ENCODE measurements at places on chromosomes 2 and 18.

DNA sequence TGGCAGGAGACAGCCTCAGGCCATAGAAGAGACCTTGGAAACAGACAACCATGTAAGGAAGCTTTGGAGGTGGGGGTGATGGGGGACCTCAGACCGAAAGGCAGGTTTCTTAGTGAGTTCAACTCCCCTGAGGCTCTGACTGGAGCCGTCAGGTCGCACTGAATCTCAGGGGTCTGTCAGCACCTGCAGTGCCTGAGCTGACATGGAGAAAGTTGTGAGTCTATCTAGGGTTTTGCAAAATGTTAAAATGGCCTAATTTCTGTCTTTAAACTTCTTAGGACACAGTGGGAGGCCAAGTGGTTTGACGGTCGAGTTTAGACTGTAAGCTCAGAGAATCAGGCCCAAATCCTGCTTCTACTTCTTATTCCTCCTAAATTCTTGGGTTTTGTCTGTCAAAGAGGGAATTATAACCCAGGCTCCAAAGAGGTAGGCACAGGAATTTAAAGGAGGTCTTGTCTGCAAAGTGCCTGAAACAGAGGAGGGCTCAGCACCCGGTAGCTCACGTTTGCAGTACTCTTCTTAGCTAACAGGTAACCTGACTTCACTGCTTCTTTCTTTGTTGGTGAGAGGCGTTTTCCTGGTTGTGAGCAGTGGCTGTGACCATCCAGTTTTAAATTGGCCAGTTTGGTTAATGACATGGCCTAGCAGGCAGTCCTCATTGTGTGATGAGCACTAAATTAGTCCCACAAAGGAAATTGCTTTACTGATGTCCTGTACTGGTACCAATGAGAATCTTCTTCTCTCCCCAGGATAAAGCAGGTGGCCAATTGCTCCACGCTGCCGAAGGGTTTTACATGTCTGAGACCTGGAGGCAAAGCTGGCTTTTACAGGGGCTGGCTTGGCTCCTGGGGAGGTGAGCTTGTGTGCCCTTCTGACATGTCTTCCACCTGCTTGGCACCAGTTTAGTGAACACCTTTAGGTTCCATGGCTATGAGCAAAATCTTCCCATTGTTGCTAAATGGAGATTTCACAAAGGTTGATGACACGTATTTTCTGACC lies 95.7 kb downstream of the MYCN start:
- no peak for DNase-seq

DNA sequence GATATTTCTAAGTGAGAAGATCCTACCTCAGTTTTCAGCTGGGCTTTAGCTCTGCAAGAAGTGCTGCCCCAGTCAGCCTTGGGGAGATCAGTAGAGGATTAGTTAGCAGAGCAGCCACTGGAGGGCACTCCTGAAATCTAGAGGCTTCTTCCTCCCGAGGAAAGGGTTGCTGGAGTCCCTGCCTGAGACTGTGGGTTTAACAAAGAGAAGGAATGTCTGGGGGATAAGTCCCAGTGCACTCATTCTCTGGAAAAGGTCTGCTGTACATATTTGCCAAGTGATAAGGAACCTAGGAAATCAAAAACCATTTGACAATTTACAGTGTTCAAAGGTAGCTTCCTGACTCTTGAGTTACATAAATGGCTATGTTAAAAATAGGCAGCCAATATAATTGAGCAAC lies 207.2 kb downstream of the SLC8A1 start:
- DNase-seq: no peak

GRCh38 chr2:223901854-223902253 lies 43.3 kb downstream of the WDFY1 start:
- DNase-seq: no peak

DNA sequence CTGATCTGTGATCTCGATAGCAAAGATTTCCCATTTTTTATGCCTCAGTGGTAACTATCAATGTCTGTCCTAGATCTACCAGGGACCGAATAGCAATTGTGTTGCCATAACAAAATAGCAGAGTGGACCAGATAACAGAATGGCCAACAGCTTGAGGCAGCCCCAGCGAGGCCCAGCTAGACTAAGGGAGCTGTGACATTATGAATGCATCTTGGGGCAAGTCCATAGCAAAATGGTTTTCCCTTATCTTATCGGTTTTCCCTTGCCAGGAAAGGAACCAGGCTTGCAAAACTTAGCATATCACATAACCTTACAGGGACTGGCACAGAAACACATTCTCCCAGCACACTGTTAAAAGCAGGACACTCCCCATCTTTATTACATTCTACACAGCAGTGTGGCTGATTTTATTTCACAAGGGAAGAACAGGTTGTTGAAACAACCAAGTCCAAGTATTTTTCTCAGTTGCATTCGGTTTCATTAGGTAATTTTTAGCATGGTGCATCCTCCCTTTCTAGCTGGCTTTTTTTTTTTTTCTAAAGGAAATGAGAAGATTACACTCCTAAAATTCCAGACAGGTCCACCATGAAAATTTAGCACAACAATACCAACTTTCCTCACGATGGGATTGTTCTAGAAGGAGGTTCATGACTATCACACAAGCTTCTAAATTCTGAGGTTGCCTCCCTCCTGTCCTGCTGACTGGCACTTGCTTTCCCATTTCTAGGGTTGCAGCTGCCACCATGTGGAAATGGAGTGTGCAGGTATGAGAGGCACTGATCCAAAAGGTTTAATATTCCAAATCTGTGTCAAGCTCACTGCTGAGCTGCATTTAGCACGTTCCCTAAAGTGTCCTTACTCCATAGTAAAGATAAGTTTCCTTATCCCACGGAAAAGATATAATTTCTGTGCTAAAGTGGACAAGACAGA lies 97.0 kb upstream of the SLC35G4 start:
- no peak for DNase-seq

DNA sequence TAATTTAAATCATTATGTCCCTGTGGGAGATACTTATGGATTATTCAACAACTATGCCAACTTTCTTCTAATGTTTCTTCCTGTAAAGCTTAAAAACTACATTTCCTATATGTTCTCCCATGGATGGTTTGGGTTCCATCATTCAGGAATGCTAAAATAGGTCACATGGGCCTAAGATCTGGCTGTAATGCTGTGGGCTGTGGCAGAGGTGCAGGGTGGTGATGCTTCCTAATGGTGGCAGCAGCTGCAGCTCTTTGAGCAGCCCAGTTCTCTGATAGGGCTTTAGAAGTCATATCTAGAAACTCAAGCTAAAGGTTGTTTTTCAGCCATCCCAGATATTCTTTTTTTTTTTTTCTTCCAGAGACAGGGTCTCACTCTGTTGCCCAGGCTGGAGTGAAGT lies 266.1 kb downstream of the ZNF385B start:
- DNase-seq: no peak

DNA sequence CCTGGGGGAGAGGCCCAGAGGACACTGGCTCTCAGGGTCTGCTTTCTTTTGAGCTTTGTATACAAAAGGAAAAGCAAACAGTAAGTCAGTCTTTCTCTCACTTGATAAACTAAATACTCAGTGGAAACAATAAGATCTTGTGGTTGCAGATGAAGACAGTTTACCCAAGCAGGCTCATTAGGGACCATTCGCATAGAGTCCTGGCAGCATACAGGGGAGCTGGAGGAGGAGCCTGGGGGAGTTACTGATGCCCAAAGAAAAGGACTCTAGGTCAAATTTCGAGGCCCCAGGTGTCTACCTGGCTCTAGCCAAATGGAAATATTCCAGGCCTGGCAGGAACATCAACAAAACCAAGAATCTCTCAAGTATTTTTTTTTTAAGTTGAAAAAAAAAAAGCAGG lies 225.3 kb downstream of the CNTNAP5 start:
- no peak for DNase-seq

- DNase-seq: no peak
Measured at GRCh38 chr2:97961534-97961933, 34.2 kb downstream of the TMEM131 start.

DNA sequence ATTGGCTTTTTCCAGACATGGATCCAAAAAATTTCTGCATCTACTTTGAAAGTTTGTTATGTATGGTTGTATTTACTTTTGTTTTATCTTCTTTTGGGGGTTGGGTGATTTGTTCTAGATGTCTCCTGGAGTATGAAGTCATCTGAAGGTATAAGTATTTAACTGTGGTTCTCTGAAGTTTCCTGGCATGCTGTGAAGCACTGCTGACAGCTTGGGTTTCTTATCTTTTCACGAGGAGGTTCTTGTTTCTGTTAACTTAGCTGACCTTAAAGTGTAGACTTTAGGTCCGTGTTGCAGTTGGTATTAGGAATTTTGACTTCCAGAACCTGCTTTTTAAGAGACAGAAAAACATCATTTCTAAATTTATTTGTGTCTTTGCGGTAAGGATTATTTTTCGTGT lies 15.9 kb downstream of the GLS start:
- no peak for DNase-seq

- no peak for DNase-seq
Measured at GRCh38 chr18:43067570-43067969, 47.9 kb downstream of the RIT2 start.

GRCh38 chr18:58951986-58952702 lies 87.5 kb downstream of the ZNF532 start:
- DNase-seq: no peak

GRCh38 chr2:26852405-26853306 lies 4.7 kb downstream of the DPYSL5 start:
- no peak for DNase-seq

DNA sequence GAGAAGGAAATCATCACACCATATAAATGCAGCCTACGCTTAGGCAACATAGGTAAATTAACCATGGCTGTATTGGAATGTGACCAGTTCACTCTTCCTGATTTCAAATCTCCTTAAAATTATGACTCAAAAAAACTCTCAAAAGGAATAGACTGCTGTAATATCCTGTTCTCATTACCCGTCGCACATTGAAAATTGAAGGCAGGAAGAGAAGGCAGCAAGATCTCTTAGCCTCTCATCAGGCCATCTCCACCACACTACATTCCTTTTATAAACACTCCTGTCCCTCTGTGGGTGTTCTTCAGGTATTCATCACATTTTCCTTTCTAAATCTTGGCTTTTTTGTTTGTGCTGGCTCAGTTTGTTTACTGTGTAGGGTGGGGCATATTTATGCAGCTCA lies 83.2 kb downstream of the PPP1R1C start:
- no peak for DNase-seq

DNA sequence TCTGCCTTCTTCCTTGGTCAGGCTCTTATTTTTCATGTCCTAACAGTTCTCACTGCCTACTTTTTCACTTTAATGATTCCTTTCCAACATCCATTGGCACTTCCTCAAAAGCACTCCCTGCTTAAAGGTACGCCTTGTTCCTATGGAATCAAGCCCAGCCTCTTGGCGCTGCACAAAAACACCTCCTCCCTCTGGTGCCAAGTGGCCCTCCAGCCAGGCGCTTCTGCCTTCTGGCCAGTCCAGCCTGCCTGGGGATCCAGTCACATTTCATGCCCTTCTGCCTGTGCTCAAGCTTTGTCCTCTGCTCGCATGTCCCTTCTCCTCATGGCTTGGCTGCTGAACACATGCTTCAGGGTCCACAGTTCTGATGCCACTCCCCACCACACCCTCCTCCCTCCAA lies 6.3 kb downstream of the TPRKB start:
- no peak for DNase-seq

GRCh38 chr2:73297151-73297559 lies 3.8 kb upstream of the EGR4 start:
- no peak for DNase-seq

DNA sequence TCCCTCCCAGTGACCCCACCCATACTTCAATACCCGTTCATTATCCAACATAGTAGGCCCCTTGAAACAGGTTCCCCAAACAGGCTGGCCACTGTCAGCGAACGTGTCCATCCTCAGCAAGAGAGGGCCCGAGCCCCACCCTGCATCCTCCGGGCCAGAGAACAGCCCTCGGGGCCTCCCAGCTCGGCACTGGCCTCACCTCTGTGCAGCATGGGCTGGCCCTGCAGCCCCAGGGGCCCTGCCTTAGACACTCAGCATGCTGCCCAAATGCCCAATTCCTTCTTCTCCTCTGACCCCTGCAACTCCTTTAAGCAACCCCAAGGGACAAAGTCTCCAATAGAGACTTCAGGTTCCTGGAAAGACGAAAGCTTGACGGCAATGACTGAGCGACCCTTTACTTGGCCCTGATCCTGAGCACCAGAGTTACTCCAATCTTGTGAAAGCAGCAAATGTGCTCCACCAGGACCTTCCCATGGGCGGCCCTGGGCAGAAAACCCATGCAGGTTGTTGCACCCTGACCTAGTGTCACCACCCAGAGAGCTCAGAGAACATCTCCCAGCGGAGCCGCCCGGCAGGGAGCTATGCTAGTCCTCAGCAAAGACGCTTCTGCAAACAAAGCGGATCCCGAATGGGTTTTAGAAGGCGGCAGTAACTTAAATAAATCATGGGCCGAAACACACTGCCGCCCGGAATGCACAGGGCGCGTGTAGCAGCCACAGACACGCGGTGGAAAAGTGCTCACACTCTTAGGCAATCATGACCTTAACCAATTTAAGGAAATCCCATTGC lies 782 bp downstream of the COL6A3 start:
- no peak for DNase-seq

- DNase-seq: no peak
Measured at GRCh38 chr18:3380384-3380961, 69.5 kb upstream of the TGIF1 start.

GRCh38 chr2:75031906-75032803 lies 73.7 kb downstream of the POLE4 start:
- DNase-seq: no peak

- DNase-seq: no peak
Measured at GRCh38 chr2:221606424-221606823, 34.3 kb upstream of the EPHA4 start.

- DNase-seq: no peak
Measured at GRCh38 chr2:121707344-121707919, 29.2 kb downstream of the NIFK start.

DNA sequence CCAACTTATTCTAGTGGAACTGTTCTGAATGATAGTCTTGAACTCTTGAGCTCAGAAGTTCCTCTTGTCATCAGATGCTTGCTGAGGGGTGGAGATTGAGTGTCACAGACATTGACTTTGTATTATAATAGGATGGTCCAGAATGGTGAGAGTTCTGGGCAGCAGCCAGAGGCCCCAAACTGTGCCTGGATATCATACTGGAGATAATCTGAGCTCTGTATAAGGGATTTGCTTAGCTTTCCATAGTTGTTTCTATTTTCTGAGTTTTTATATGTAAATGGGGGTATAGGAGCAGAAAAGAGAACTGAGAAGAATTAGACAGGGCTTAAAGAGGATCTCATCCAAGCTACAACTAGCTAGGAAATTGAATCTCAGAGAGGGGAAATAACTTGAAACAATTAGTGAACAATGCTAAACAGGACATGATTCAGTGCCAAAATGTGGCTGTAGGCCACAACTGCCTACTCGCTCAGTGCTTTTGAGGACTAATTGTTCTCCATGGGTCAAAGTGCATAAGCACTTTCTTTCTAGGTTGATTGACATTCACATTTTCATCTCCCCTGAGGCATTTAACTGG lies 10.1 kb upstream of the LCLAT1 start:
- DNase-seq: no peak

Data from cortex of kidney (tissue), 1 donor.